ENCODE measurements at places on chromosomes 13 and 19. TPM values are rescaled to one million over a fixed set of nuclear protein-coding genes. Genes with fewer than 3 reads are reported as not detected.

Gene POU2F2
- total RNA-seq: 1.8 TPM

DNA sequence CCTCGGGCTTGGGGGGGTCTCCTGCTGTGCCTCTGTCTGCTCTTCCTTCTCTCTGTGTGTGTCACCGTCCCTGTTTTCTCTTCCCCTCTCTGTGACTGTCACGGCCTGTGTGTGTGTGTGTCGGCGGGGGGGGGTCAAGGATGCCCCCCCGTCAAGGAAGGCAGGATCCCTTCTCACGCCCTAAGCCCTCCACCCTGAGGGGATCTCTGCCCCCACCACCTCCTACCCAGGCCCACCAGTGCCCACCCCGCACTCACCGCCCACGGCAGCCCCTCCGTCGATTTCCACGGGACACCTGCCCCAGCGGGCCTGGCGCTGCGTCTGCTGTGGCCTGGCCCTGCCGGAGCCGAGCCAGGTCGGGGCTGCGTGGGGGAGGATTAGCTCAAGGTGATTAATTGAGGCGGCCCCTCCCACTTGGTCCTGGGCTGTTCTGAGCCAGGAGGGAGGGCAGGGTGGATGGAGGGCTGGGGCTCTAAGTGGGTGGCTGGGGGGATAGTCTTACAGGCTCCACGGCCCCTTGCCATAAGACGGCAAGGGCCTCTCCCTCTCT lies at the start of gene RAX2:
RAX2 (minus strand) TSS at position 323 of the 550 bp plus-strand sequence. CDS start 486 bp downstream, outside the sequence.
- no peak for DNase-seq

Gene MBD3L2
- not detected for total RNA-seq

DNA sequence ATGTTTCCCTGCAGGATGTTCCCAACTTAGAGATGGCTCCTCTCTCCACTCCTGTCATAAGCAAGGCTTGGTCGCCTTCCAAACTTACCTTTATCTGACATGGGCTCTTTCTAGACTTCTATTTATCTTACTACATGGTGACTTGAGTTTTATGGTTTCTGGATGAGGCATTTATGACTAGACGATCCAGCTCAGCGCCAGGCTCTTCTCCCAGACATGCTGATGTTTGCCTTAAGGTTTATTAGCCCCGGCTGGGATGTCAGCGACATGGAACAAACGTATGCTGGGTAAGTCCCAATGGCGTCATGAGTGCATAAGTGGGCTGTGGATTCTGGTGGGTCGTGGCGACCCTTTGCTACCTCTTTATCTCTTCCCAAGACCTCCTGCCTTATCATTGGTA lies 39.8 kb upstream of the SLC15A1 start:
- DNase-seq: no peak

- DNase-seq: no peak
These were observed 1.1 kb upstream of the MVB12A start for GRCh38 chr19:17418710-17419109.

Gene ONECUT3
- not detected for total RNA-seq

GRCh38 chr13:75910591-75910990 lies 274.5 kb downstream of the LMO7 start:
- DNase-seq: no peak
